ENCODE measurements at places on chromosomes 12 and 14.

- no peak for DNase-seq
These were observed 403.8 kb downstream of the DAD1 start for GRCh38 chr14:22185191-22185590.

GRCh38 chr14:41362139-41362538 is 244.5 kb upstream of the LRFN5 start:
- no peak for DNase-seq

- DNase-seq = no peak
These were observed 568.7 kb downstream of the RPS29 start for GRCh38 chr14:49017447-49017846.

GRCh38 chr14:101129521-101130167 is 226.1 kb upstream of the RTL1 start:
- no peak for DNase-seq

DNA sequence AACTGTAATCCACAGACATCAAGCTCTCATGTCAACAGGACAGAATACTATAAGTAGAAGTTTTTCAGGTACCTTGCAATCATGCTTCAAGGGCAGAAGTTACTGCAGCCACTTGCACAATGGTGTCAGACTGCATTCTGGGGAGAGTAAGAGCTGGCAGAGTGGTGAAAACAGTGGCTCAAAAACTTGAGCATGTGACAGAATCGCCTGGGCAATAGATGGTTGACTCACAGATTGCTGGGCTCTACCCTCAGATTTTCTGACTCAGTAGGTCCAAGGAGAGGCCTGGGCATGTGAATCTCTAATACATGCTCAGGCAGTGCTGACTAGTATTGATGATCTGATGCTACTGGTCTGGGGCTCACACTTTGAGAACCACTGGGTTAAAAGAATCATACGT is 187.8 kb downstream of the TBX5 start:
- no peak for DNase-seq

- no peak for DNase-seq
These were observed 770.2 kb downstream of the BCL11B start for GRCh38 chr14:98501836-98502235.

DNA sequence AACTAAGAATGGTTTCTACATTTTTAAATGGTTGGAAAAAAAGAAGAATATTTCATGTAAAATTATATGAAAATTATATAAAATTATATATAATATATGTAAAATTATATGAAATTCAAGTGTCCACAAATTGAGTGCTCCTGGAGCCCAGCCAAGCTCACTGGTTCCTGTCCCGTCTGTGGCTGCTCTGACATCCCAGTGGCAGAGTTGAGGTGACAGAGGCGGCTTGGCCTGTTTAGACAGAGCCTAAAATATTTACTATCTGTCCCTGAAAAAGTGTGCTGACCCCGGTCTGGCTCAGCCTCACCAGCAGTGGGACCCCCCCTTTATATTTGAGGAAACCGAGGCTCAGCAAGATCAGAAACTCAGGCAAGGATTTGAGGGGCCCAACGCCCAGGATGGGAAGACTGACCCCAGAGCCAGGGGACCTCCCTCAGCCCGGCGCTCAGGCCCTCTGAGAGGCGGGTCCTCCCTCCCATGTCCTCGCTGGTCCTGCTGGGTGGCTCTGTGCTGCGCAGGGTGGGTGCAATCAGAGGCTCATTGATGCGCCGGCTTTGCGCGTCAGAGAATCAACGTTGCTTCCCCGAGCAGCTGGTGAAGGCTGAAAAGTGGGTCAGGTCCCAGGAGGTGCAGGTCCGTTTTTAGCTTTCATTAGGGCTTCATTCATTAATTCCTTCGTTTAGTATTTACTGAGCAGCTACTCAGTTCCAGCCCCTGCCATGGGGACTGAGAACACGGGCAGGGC is 21.5 kb upstream of the BEGAIN start:
- no peak for DNase-seq

DNA sequence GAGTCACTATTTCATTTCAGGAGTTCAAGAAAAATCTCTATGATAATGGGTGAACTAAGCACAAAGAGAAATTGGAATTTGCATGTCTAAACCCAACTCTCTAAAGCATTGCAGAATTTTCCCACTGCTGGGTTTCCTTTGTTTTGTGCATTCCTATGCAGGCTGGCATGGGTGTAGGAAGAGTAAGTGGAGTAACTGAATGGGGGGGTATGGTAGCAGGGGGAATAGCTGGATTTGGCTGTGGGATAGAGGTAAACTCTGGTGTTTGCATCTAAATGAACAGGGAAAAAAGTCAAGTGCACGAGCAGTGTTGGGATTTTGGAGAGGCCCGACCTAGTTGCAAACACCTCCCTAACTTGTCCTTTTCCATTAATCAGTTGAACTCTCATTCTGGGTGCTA is 159.1 kb downstream of the ANO4 start:
- no peak for DNase-seq

DNA sequence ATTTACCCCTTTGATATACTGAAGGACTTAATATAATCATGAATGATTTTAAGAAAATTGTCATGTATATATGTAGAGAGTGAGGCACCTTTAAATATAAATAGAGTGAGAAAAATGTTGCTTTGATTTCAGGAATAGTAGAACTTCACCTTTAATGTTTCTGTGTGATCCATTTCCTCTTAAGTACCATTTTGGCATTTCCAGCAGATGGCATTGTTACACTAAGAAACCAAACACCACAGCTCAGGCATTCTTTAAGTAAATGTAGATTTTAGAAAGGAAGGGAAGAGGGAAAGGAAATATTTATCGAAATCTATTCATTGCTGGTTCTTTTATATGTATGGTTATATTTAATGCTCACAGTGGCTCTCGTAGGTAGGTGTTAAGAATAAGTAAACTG is 556.7 kb upstream of the FBXO33 start:
- peak; percentile 43 for DNase-seq

DNA sequence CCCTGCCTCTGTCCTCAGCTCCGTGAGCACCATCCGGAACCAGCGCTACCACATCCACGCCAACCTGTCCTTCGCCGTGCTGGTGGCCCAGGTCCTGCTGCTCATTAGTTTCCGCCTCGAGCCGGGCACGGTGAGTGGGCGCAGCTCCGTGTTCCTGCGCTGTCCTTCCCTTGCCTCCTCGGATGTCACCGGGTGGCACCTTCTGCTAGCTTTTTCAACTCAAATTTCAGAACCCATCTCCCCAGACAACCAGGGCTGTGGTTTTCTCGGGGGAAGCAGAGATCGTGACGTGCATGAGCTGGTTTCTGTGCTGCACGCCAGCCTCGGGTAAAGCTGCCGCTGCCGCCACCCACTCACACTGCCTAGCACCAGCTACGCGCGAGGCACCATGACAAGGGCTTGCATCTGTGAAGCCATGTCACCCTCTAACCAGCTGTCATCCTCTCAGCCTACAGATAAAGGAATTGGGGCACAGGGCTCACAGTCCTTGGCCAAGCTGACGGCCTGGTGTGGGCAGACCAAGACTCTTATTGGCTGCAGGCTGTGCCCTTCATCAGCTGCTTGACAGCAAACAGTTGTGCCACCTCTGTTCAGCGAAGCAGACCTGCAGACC is 152.1 kb downstream of the ADGRD1 start:
- no peak for DNase-seq

DNA sequence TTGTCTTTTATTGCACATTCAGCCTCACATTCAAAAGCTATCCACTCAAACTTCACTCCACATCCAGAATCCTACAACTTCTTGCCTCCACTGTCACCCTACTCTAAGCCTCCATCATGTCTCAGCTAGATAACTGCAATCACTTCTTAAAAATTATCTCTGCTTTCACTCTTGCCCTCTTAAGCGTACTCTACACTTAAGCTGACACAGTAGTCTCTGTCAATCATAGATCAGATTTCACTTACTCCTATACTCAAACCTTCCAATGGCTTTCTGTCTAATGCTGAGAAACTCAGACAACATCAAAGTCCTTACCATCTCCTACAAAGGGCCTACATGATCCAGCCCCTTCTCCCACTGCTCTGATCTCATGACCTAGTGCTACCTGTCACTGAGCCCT is 304.1 kb downstream of the ITPR2 start:
- no peak for DNase-seq

DNA sequence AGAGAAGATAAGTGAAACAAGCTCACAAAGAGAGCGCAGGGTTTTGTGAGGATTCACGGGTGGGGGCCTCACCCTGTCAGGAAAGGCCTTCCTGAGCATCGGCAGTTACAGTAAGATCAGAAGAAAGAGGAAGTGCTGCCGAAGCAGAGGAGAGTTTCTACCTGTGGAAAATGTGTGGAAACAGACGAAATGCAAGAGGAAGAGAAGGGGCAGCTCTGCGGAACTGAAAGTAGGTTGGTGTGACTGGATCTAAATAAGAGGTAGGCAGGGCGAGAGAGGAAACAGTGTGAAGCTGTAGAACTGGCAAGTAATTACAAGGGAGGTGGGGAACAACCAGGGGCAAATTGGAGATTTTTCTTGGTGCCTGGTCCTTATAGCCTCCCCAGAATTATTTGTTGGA is 2.6 kb downstream of the GPR68 start:
- DNase-seq = no peak

DNA sequence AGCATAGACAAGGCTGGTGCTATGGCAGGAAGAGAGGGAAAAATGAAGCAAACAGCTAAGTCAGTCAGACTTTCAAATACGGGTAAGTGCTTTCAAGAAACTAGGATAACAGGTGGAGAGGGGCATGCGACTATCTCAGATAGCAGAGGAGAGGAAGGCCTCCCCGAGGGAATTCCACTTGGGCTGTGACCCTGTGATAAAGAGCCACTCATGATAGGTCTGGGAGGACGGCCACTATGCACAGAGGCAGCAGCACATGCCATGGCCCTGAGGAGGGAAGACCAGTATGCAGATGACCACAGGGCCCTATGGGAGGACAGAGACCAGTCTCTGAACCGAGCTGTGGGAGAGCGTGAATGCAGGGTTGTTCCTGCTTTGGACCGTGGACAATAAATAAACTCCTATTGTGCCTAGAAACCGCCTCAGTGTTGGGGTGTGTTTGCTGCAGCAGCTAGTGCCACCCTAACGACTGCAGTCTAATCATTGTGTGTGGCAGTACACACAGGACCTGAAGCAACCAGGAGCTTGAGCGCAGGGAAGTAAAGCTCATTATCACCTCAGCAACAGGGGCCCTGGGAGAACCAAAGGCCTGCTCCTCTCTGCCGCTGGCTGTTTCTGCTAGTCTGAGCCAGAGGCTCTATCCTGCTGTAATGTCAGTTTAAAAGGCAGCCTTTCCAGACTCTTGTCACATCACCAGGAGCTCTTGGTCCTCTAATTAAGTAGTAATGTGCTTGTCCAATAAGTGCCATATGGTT is 119.1 kb downstream of the CACNA1C start:
- DNase-seq = no peak

GRCh38 chr12:127656266-127656665 is 610.7 kb upstream of the TMEM132C start:
- DNase-seq = no peak

GRCh38 chr12:66896797-66897196 is 217.9 kb upstream of the GRIP1 start:
- no peak for DNase-seq

GRCh38 chr14:22370084-22370847 is 218.8 kb downstream of the DAD1 start:
- DNase-seq = no peak

DNA sequence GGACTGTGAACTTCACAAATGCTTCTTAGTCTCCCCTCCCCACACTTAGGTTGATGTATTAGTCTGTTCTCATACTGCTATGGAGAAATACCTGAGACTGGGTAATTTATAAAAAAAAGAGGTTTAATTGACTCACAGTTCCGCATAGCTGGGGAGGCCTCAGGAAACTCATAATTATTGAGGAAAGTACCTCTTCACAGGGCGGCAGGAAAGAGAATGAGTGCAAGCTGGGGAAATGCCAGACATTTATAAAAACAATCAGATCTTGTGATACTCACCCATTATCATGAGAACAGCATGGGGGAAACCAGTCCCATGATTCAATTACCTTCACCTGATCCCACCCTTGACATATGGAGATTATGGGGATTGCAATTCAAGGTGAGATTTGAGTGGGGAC is 178.8 kb downstream of the SLC38A4 start:
- DNase-seq = no peak

DNA sequence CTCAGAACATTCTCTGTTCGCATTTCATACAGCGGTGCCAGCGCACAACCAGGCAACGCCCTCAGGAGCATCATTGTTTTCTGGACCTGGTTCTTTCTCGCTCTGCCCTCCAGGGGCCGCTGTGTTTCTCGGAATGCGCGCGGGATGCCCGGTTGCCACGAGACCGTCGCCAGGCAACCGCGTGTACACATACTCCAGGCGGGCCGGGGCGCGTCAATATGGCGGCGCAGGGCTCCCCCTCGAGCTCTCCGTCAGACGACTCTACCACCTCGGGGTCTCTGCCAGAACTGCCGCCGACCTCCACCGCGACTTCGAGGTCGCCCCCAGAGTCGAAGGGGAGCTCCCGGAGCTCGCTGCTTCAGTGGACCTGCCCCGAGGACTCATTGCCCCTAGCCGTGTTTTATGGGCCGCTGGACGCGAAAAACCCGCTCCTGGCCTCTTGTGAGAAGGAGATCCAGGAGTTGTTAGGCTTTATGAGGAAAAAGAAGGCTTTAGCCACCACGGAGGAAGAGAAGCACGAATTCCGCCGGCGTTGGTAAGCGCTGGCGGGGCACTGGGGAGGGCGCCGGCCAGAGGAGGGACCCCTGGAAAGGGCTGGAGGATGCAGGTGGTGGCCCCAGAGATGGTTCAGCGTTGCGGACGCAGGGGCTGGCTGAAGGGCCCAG is at the start of gene CFAP54:
Gene CFAP54, plus strand, starts transcription at position 186 of the 665 bp plus-strand sequence. Its CDS starts 33 bp downstream, at position 219.
- DNase-seq = peak; percentile 75

DNA sequence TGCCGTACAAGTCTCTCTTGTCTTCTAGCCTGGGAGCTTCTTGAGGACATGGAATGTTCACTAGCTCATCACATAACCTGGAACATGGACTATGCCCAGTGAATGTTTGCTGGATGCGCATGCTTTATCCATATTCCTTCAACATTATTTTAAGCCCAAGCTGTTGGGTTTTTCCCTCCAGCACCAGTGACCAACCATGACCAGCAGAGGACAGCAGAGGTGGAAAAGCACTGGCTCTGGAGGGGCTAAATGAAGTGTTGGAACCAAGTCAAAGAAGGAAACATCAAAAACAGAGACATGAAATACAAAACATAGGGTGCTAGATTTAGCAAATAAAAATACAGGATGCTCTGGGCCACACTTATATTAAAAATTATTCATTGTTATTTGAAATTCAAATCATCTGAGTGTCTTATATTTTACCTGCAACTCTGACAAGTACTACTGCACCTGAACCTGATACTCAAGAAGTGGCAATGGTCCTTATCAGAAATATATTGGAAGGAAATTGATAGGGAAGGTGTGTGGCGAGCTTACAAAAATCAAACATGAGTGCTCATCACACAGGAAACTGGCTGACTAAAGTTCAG is 23.1 kb upstream of the HELB start:
- DNase-seq = peak; percentile 33

- no peak for DNase-seq
These were observed 44.9 kb upstream of the STRAP start for GRCh38 chr12:15837141-15837790.

- no peak for DNase-seq
These were observed 16.3 kb downstream of the MARK3 start for GRCh38 chr14:103401223-103402214.

DNA sequence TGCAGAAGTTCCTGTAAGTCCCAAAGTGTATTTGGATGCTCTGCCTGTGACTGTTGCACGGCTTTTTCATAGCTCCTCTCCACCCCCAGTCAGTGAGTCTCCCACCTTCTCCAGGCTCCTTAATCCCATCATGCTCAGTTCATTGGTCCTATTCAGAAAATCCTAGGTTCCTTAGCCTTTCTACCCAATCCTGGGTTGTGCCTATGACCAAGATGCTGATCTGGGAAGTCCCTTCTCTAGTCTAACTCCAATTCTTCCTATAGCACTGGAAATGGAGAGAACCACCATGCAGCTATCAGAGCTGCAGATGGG is 7.7 kb downstream of the CISTR start:
- DNase-seq = no peak

- peak; percentile 57 for DNase-seq
These were observed 107.0 kb downstream of the HELB start for GRCh38 chr12:66409195-66409871.
